GM19239 (cell line): ENCODE measurements at places on chromosomes 5 and 9.

DNA sequence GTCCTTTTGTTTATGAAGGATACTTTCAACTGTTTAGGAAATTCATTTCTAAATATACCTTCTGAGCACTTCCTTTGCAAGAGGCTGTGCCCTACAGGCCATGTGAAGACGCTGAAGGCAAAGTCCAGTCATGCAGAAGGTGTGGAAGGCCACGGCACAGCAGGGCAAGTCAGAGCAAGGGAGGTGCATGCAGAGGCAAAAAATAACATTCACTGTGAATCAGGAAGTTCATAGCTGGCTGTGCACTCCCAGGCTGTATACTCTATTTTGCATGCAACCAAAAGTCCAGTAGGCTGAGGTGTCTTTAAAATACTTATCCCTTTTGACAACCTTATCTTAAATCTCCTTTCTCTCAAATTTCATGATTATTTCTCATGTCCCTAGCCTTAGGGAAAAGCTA, 50.3 kb downstream of the GNAQ start:
- no peak for DNase-seq

- no peak for DNase-seq
These were observed 29.8 kb downstream of the CD274 start for GRCh38 chr9:5479994-5480694.

DNA sequence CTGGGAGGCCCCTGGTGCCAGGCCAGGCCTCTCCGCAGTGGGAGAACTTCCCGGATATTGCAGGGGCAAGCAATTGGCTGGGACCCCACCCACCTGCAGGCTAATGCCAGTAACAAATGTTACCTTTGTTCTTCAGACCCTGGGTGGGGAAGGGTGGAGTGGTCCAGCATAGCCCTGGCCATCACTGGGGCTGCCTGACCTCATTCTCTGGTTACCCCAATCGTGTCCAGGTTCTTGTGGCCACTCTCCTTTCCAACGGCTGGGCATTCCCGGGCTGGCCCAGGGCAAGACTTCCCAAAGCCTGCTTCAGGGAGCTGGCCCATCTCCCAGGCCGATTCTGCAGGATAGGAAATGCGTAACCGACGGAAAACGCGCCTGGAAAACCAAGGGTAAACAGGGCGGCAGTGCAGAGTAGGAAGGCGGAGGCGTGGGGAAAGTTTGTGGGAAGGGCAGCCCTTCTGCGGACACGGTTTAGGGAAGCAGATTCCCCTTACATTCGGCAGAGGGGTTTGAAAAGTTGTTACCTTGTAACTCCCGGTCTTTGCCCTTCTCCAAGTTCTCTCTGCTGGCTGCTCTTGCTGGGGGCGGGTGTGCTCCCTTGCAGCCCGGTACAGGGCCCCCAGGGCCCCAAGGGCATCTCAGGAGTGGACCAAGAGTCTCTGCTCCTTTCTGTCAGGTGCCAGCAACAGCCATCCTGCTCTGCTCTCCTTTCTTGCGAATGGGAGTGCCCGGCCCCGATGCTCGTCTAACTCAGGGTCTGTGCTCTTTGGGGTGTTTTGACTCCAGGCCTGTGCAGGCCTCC, 3.5 kb downstream of the NRARP start:
- DNase-seq: no peak

- DNase-seq: no peak
These were observed 66.2 kb upstream of the GAS1 start for GRCh38 chr9:87013490-87013889.

DNA sequence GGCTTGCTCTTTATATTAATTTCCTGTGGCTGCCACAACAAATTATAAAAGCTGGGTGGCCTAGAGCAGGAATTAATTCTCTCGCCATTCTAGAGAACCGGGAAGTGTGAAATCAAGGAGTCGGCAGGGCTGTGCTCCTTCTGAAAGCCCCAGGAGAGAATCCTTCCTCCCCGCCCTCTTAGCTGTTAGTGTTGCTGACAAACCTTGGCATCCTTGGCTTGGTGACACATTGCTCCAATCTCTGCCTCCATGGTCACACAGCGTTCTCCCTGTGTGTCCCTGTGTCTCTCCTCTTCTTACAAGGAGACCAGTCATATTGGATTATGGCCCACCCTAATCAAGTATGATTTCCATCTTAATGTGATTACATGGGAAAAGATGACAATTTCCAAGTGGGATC, 55.9 kb upstream of the NEURL1B start:
- no peak for DNase-seq

DNA sequence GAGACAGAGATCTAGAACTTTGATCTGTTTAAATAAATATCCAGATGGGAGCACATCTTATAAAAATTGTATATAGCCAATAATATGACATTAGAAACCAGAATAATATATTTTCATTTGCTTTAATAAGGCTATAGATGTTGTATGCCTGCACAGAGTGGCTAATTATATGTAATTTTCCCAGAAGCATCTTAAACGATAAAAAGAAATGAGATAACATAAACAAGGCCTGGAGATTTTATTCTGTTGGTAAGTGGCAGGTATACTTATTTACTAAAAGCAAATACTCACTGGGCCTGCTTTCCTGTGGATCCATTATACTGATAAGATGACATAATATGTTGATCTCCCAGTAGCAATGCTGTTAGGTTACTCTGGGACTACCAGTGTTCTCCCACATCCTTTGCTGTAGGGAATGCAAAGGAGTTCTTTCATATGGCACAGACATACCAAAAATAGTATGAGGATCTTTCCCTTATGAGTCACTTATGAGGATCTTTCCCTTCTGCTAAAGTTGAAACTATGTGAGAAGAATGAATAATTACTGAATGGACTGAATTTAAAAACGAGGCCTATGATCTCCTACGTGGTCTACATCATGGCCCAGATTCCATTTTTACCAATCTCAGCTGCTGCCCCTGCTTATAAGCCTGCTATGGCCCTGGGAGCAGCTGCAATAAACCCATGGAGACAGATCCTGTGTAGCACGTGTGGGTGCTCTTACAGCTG, 112.1 kb downstream of the NUDT12 start:
- DNase-seq: no peak

GRCh38 chr9:5629312-5630080, 589 bp downstream of the RIC1 start:
- DNase-seq: no peak

DNA sequence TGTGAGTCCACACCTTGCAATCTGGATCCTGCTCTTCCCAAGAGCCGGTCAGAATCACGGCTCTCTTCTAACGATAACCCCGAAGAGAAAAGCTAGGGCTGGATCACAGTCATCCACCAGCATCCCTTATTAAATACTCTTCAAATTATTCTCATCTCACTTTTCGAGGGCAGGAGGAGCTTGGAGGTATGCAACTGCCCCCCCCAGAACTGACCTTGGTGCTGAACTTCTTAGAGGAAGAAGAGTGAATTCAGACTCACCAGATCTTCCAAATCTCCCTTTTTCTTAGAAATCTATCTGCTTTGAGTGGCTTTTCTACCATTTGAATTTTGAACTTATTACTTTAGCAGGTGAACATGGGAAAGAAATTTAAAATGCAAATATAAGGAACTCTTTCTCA, 75.7 kb downstream of the MED10 start:
- DNase-seq: no peak

GRCh38 chr9:88947581-88948573, 43.4 kb upstream of the S1PR3 start:
- DNase-seq: no peak

- DNase-seq: no peak
These were observed 21.8 kb downstream of the ENTREP1 start for GRCh38 chr9:69346596-69347390.

GRCh38 chr5:137478043-137478442, 21.1 kb downstream of the SPOCK1 start:
- no peak for DNase-seq

DNA sequence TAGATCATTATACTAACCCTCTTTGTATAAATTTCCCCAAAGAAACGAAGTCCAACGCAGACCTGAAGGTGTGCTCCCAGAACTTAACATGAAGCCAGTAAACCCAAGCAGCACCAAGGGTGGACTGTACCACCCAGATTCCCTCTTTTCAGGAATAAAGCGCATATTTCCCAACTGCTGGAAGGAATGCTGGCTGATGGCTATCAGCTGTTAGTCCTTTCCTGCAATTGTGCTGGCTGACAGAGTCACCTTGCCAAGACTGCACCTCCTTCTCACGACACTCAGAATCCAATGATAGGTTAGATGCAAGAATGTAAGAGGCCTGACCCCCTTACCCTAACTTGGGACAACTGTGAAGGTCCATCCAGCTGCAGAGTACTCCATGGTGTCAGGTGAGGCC, 93.9 kb downstream of the MAPKAP1 start:
- DNase-seq: no peak

GRCh38 chr9:96441798-96442445, 8.0 kb upstream of the HABP4 start:
- DNase-seq: no peak

DNA sequence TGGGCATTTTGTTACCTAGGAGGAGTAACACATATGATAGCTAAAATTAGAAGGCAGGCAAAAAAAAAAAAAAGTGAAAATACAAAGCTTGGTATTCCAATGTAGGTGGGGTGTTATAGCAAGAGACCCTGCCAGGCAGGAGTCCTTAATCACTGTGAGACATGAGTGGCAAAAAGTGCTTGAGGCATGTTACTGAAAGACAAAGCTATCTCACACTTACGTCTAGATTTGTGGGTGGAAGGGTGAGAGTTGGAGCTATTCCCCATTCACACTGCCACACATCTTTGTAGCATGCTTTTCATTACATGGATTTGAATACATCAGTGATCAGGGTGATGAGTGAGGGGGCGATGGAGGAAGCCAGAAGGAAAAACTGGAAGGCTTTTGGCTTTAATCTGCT, 2.6 kb upstream of the PLPPR1 start:
- DNase-seq: no peak

- DNase-seq: no peak
These were observed 48.8 kb downstream of the SLC1A3 start for GRCh38 chr5:36655161-36655560.

- no peak for DNase-seq
These were observed at the start of gene LRRTM2 for GRCh38 chr5:138874771-138875551. Gene LRRTM2 (minus strand): TSS chr5:138875335. CDS start chr5:138874911, 424 bp downstream.

- peak; percentile 4 for DNase-seq
These were observed 67.0 kb upstream of the DPYSL3 start for GRCh38 chr5:147576646-147577535.

GRCh38 chr5:63125862-63126261, 547.2 kb downstream of the LRRC70 start:
- no peak for DNase-seq

DNA sequence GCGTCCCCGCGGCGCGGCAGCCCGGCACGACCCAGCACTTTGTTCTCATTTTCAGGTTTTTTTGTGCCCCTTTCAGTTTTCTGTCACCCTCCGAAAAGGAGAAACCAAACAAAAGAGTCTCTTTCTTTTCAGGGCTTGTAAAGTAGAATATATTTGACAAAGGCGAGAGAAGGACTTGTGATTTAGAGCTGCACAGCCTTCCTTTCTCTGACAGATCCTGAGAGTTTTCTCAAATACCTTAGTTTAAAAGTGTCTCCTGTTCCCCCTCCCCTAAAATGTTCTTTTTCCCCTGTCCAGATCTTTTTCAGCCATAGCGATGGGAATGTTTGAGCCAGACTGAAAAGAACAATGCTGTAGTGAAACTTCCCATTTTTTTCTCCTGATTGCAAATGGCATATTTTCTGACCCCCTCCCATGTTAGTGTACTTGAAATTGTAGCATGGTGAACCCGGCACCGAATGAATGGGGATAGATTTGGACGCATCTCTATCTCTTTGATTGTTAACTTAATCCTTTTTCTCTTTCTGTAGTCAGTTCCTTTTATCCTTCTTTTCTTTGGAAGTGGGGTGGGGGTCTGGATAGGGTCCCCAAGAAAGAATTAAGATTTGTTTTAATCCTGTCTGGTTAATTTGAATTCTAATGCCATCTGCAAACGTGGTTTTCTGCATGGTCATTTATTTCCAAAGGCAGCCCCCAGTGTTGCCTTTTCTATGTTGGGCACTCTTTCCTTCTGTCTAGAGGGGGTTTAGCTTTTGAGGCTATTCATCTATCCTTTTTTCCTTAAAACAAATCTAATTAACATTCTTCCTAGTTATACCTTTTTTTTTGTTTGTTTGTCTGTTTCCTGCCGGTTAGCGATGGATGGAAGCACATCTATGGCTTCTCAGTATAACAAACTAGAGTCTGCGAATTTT, 2.2 kb downstream of the ZSWIM6 start:
- DNase-seq: no peak

DNA sequence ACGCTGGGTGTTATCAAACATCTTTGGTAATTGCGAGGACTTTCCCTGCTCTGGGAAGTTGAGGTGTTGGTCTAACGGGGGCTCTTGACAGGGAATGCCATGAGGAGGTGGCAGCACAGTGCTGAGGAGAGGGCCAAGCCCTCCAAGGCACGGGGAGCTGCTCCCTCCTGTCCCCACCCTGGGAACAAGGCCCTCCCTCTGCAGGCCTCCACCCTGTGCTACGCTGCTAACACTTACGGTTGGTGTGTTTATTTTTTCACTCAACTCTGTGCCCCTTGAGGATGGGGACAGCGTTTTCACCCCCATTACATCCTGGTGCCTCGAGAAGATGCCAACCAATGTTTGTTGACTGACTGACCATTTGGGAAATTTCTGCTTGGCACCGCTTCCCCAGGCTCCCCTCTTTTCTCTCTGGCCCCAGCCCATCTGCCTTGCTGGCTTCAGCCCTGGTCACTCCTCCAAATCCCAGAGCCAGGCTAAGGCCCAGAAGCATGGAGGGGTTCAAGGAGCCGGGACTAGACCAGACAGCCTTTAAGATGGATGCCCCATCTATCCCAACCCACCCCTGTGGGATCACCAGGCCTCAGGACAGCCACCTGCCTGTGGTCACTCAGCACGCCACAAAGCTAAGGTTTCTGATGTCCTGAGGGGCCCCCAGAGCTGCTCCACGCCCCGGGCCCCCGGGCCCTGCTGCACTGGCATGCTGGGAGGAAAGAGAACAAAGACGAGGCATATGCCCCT, 125.7 kb downstream of the BARX1 start:
- DNase-seq: no peak

- DNase-seq: no peak
These were observed 30.5 kb downstream of the SFXN1 start for GRCh38 chr5:175508896-175509295.

DNA sequence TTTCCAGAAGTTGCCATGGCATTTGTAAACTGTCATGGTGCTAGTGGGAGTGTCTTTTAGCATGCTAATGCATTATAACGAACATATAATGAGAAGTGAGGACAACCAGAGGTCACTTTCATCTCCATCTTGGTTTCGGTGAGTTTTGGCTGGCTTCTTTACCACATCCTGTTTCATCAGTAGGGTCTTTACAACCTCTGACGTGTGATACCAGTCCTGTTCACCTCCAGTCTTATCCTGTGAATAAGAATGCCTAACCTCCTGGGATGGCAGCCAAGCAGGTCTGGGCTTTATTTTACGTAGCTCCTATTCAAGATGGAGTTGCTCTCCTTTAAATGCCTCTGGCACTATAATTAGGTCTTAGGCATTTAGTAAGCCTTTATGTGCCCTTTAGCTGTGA, 20.4 kb upstream of the RFK start:
- no peak for DNase-seq

GRCh38 chr9:20725675-20726074, 41.6 kb downstream of the FOCAD start:
- no peak for DNase-seq

GRCh38 chr9:17994695-17995425, 416.0 kb downstream of the SH3GL2 start:
- no peak for DNase-seq

- DNase-seq: no peak
These were observed 15.6 kb upstream of the SLC6A19 start for GRCh38 chr5:1185629-1186350.
